ENCODE measurements at places on chromosomes 5 and 9.

DNA sequence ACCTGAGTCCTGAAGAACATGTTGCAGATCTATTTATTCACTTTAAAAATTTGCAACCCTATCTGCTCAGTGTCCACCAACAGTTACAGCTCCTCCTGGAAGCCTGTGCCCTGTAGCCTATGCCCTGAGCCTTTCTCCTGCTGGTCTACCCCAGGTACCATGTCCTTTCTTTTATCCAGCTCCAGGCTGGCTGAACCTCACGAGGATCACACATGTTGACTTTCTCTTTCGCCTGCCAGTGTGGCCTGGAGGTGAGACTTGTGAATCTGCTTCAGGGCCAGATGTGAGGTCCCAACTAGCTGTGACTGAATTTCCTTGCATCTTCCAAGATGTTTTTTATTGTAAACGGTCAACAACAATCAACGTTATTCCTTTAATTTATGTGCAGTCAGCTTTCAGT is 70.7 kb downstream of the GDNF start:
- no peak overlapping the region for H3K27ac ChIP-seq
- H3K4me3 ChIP-seq = no peak overlapping the region
- H3K27me3 ChIP-seq = no peaks in the 10 kb centered on the region
- no peaks in the 10 kb centered on the region for H3K36me3 ChIP-seq

DNA sequence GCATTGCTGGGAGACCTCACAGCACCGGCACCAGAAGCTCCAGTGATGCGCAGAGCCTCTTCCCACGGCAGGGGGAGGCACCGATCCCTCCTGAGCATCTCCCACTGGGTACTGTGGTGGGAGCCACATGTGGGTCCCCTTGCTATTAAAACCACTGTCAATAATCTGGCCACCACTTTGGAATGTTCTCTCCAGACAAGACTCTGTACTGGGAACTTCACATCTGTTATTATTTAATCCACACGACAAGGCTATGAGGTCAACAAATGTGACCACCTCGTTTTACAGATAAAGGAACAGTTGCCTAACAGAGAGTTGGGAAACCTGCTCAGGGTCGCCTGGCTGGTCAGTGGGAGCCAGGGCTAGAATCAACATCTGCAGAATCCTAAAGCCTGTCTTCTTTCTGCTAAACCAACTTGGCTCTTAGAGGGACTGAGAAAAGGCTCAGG is 72.7 kb downstream of the EPB41L4B start:
- peaks cover 27% of the 10 kb centered on the region for H3K4me1 ChIP-seq
- no peak overlapping the region for H3K4me3 ChIP-seq
- H3K36me3 ChIP-seq = no peaks in the 10 kb centered on the region
- peak; percentile 32 for DNase-seq
- H3K27me3 ChIP-seq = no peaks in the 10 kb centered on the region
- H3K27ac ChIP-seq = no peak overlapping the region

DNA sequence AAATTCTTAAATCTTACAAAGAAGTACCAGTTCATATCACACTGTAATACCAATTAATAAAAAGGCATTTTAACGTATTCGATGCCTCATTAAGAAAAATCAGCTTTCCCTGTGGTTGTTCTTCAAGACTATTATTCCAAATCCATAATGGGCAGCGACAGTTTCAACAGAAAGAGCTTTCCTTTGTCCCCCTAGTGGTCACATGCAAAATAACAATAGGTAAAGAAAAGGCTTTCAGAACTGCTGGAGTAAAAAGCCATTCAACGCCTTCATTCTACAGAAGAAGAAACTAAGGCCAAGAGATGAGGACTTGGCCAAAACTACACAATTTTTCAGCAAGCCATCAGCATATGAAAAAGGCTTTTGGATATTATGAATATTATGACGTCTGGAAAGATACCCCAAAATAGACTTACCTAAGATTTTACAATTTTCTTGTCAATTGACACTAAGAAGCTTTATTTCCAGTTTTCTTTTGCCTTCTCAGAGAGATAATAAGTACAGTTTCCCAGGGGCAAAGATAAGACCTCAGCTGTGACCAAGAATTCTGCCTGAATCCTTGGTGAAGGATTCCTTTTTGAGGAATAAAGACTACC is 6.7 kb upstream of the CDH6 start:
- no peak overlapping the region for H3K27ac ChIP-seq
- no peak overlapping the region for H3K4me3 ChIP-seq
- DNase-seq = no peak

DNA sequence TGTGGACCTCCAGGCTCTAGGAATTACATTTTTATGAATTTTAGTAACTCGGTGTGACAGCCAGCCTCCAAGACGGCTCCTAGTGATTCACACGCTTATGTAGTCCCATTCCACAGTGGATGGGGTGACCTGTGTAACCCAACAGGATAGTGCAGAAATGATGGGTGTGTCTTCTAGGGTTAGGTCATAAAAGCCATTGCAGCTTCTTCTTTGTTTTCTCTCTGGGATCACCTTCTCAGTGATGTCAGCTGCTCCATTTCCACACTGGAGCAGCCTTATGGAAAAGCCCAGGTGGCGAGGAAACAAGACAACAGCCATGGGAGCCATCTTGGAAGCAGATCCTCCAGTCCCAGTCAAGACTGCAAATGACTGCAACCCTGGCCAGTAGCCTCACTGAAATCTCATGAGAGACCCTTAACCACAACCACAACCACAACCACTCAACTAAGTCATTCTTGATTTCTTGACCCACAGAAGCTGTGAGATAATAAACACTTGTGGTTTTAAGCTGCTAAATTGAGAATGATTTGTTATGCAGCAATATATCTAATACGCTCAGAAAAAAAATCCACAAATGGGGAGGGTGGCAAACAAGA is 5.1 kb upstream of the GNPDA1 start:
- no peaks in the 10 kb centered on the region for H3K4me1 ChIP-seq
- H3K36me3 ChIP-seq = no peaks in the 10 kb centered on the region
- H3K4me3 ChIP-seq = no peak overlapping the region
- no peak overlapping the region for H3K27ac ChIP-seq

- no peaks in the 10 kb centered on the region for H3K27me3 ChIP-seq
- H3K36me3 ChIP-seq = no peaks in the 10 kb centered on the region
- H3K27ac ChIP-seq = no peak overlapping the region
- no peak overlapping the region for H3K4me3 ChIP-seq
Observed at GRCh38 chr9:123807251-123807650, 122.7 kb downstream of the DENND1A start.

GRCh38 chr5:95915999-95916686 is 45.5 kb downstream of the ELL2 start:
- H3K4me3 ChIP-seq = no peak overlapping the region
- no peaks in the 10 kb centered on the region for H3K36me3 ChIP-seq
- no peak overlapping the region for H3K27ac ChIP-seq
- DNase-seq = no peak

DNA sequence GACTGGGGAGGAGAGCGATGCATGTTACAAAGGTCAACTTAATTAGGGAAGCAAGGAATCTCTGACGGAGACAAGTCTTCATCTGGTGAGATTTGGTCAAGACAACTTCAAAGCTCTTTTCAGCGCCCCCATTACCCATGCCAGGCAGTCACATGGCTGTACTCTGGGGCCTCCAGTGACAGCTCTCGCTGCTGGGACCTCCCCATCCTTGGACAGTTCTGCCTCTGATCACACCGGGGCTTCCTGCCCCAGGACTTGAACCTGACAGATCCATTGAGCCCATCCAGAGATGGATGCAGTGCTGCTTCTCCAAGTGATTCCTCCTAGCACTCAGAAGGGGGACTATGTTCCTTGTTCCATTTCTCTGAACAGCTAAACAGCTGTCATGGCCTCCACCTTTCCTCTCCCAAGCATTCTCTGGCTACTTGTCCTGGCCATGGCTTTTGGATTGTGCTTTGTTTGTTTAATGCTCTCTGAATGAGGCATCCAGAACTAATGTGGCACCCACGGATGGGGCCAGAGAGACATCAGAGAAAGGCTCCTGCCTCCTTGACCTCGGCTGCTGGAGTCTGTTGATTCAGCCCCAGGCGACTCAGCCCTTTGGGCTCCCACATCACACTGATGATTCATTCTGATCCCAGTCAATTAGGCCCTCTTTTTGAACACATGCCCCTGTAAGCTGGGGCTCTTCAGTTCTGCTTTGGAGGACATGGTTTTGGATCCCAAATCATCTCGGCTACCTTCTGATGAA is 122.1 kb upstream of the ADAMTS16 start:
- H3K36me3 ChIP-seq = no peaks in the 10 kb centered on the region
- H3K4me3 ChIP-seq = no peak overlapping the region
- no peaks in the 10 kb centered on the region for H3K27me3 ChIP-seq
- no peak overlapping the region for H3K27ac ChIP-seq
- no peaks in the 10 kb centered on the region for H3K4me1 ChIP-seq

DNA sequence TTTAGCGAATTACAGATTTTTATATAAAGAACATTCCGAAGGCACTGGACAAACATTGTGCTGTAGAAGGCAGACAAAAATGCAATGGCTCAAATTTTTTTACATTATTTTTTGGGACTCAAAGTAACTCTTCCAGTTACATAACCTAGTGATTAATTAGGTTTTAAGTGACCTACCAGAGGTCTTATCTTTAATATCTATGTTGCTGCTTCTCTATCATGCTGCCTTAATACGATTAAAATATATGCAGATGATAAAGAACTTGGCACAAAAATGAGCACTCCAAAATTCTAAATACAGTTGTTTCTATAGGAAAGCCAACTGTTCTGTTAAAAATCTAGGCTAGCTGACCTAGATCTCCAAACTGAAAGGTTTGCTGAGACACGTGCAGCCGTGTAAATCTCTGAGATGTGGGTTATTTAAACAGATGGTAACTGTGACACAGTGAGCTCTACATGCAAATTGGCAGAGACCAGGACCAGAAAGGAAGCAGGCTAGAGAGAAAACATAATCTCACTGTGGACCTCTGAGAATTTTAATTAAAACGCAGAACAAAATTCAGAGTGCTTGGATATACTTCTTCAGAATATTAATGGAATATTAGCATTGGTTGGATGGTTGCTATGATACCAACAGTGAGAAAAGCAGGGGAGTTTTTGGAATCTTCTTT is 56.2 kb downstream of the CAMK4 start:
- H3K27me3 ChIP-seq = no peaks in the 10 kb centered on the region
- H3K27ac ChIP-seq = no peak overlapping the region
- H3K36me3 ChIP-seq = no peaks in the 10 kb centered on the region
- H3K4me3 ChIP-seq = no peak overlapping the region
- no peaks in the 10 kb centered on the region for H3K4me1 ChIP-seq

DNA sequence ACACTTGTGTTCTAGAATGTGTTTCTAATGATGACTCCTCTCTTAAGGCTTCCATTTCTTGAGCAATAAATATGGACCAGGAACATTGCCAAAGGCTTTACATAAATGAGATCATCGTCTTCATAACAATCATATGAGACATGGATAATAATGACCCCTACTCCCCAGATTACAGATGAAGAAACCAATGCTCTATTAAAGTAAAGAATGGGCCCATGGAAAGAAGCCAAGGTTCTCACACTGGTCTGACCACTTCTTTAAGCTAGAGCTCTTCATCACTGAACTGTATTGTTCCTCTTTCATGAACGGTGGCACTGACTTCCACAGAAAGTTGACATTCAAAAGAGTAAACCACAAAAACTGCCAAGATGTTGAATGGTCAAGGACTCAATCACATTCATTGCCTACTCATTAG is 65.3 kb downstream of the MARCHF3 start:
- H3K27me3 ChIP-seq = no peaks in the 10 kb centered on the region
- peaks cover 1% of the 10 kb centered on the region for H3K4me1 ChIP-seq
- H3K36me3 ChIP-seq = no peaks in the 10 kb centered on the region
- no peak overlapping the region for H3K4me3 ChIP-seq
- DNase-seq = no peak

GRCh38 chr9:133534346-133535291 is at the start of gene ADAMTSL2:
ADAMTSL2 (plus strand) TSS chr9:133534704; CDS start chr9:133536713, 2,009 bp downstream.
- peak within 1 kb of the TSS; percentile 55 for H3K27ac ChIP-seq
- no peaks in the 10 kb centered on the region for H3K36me3 ChIP-seq
- H3K4me1 ChIP-seq = peaks cover 16% of the 10 kb centered on the region
- peak within 1 kb of the TSS; percentile 22 for H3K4me3 ChIP-seq

DNA sequence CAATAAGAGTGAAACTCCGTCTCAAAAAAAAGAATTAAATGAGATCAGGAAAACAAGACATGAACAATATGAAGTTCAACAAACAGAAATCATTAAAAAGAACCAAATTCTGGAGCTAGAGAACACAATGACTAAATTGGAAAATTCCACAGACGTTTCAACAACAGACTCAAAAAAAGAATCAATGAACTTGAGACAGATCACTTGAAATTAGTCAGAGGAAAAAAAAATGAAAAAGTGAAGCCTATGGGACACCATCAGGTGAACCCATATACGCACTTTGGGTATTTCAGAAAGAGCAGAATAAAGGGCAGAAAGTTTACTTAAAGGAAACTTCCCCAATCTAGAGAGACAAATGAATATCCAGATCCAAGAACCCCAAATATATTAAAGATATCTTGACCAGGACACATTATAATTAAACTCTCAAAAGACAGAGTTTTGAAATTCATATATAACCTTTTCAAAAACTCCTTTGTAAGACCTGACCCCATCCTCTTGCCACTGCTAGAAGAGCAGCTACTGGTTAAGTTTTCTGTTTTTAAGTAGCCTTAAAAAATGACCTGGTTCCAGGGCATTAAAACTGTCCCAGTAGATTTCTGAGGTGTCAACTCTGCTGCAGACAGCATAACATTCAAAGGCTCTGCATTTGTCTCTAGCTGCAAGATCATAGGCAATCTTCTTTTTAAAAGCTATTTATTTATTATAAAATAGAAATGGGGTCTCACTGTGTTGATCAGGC is 7.7 kb upstream of the MATR3 start:
- no peak overlapping the region for H3K4me3 ChIP-seq
- no peaks in the 10 kb centered on the region for H3K27me3 ChIP-seq
- H3K36me3 ChIP-seq = peaks cover 41% of the 10 kb centered on the region
- H3K27ac ChIP-seq = no peak overlapping the region
- no peak for DNase-seq
- peaks cover 4% of the 10 kb centered on the region for H3K4me1 ChIP-seq

DNA sequence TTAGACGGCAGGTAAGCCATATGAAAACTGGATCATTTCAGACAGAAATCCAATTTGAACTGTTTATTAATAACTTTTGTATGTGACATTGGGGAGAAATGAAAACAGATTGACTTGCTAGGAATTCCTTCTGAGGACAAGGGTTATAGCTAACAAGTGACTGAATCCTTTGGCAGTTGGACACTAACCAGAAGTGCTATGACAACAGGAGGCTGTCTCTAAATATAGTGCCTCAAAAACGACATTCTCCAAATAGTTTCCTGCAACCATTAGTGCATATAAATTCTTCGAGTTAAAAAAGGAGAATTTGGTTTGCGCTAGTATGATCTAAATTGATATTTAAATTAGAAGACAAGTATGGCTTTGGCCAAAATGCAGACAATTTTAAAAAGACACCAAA is 338.6 kb downstream of the PTPRD start:
- H3K27ac ChIP-seq = no peak overlapping the region
- H3K27me3 ChIP-seq = no peaks in the 10 kb centered on the region
- H3K4me1 ChIP-seq = no peaks in the 10 kb centered on the region

- H3K4me1 ChIP-seq = no peaks in the 10 kb centered on the region
- no peaks in the 10 kb centered on the region for H3K36me3 ChIP-seq
- no peaks in the 10 kb centered on the region for H3K27me3 ChIP-seq
- H3K27ac ChIP-seq = no peak overlapping the region
- H3K4me3 ChIP-seq = no peak overlapping the region
Observed at GRCh38 chr5:36160617-36161016, 8.7 kb downstream of the SKP2 start.

- DNase-seq = no peak
- no peaks in the 10 kb centered on the region for H3K27me3 ChIP-seq
- H3K4me1 ChIP-seq = no peaks in the 10 kb centered on the region
- H3K36me3 ChIP-seq = no peaks in the 10 kb centered on the region
Observed at GRCh38 chr5:169886033-169886432, 94.3 kb downstream of the INSYN2B start.

- H3K4me3 ChIP-seq = no peak overlapping the region
- DNase-seq = no peak
- H3K27me3 ChIP-seq = no peaks in the 10 kb centered on the region
- no peak overlapping the region for H3K27ac ChIP-seq
- no peaks in the 10 kb centered on the region for H3K4me1 ChIP-seq
Observed at GRCh38 chr5:56144211-56144610, 88.9 kb downstream of the ANKRD55 start.
